ENCODE measurements at places on chromosomes 3 and 15.

DNA sequence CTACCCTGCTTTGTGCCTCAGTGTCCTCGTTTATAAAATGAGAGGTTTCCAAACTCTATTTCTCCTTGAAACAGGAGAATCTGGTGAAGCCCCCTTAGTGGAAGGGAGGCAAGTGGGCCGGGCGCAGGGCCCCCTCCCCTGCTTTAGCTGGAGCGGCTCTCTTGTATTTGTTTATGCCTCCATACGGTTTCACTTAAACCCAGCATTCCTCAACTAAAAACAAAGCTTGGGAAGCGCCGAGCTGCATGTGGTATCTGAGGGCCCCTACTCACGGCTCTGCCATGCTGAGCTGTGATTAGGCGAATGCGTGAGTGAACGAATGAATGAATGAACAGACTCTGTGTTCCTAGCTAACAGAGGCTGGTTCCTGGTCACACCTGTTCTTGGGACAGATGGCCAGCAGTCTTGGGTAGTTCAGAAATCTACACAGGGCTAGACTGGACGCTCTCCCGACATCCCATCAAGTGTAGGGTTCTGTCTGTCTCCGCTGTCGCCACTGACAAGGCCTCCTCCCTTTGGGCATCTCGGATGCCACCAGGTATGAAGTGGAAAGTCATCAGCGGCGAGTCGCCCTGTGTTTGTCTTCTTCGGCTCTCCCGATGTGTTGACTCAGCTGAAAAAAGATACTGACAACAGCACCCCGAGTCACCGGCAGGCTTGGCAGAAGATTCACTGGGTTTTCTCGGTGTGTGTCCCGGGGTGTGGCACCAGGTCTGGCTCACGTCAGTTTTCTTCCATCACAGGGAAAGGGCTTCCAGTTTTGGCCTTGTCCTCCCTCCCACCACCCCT, 42.4 kb upstream of the VPS8 start:
- no peak for DNase-seq

- DNase-seq: no peak
Measured at GRCh38 chr3:7847021-7847420, 654.6 kb upstream of the LMCD1 start.

- DNase-seq: peak; percentile 10
Measured at GRCh38 chr3:167887096-167887495, 151.6 kb downstream of the SERPINI1 start.

- DNase-seq: no peak
Measured at GRCh38 chr3:66449411-66449974, 51.3 kb downstream of the LRIG1 start.

All from A549 (cell line).